Common myeloid progenitor, CD34-positive (primary cell): ENCODE measurements at places on chromosomes 4 and X.

DNA sequence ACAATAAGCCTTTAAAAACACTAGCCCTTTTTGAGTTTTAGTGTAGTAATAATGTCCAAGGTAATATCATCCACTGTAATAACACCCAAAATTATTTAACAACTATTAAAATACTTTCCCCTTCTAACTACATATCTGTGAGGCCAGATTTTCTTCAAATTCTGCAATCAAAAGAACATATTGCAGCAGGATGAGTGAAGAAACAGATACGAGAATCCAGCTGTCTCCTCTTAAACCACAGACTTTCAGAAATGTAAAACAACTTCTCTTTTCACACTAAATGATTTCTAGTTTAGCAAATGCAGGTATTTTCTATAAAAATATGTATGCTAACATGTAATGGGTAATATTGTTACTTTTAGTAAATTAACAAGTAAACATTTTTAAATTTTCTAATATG is 148.9 kb downstream of the PRDM5 start:
- peak; percentile 95 for DNase-seq
- no peak overlapping the region for H3K27ac ChIP-seq
- H3K27me3 ChIP-seq: no peaks in the 10 kb centered on the region
- no peak overlapping the region for H3K4me3 ChIP-seq
- peaks cover 20% of the 10 kb centered on the region for H3K4me1 ChIP-seq

DNA sequence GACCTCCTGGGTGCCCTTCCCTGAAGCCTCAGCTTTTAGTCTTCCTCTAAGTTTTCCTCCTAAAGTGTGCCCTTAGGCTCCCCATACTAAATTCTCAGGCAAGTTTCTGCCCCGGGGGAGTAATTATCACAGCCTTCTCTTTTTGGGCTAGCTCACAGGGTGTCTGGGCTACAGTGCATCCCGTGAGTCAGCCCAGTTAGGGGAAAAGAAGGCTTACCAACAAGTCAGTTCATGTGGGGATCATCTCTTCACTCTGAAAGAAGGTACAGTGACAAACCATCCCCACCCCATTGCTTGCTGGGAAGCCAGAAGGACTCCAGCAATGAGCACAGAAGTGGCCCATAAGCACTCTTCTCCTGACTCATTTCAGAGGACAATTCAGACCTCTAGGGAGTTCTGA is 134.7 kb upstream of the FAM9C start:
- H3K36me3 ChIP-seq: no peaks in the 10 kb centered on the region
- no peaks in the 10 kb centered on the region for H3K27me3 ChIP-seq
- no peak overlapping the region for H3K27ac ChIP-seq
- no peak for DNase-seq

GRCh38 chr4:79913581-79913980 is 159.4 kb downstream of the ANTXR2 start:
- H3K27ac ChIP-seq: no peak overlapping the region
- H3K36me3 ChIP-seq: peaks cover 8% of the 10 kb centered on the region
- H3K4me3 ChIP-seq: no peak overlapping the region
- H3K4me1 ChIP-seq: no peaks in the 10 kb centered on the region

DNA sequence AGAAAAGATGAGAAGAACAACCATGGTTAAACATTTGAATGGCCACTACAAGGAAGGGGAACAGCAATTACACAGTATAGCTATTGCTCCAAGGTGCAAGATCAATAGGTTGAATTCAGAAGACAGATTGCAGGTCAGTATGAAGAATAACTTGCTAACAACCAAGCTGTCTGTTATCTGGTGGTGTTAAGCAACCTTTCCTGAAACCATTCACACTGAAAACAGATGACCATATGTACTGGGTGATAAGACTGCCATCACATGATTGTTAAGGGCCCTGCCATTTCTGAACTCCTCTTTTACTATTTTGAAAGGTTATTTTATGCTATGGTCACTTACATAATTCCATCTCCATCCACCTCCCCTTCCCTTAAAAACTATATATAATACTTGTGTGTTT is 6.8 kb downstream of the GABRA3 start:
- no peak for DNase-seq
- no peaks in the 10 kb centered on the region for H3K27me3 ChIP-seq
- no peak overlapping the region for H3K4me3 ChIP-seq
- H3K36me3 ChIP-seq: no peaks in the 10 kb centered on the region
- no peak overlapping the region for H3K27ac ChIP-seq
- no peaks in the 10 kb centered on the region for H3K4me1 ChIP-seq

DNA sequence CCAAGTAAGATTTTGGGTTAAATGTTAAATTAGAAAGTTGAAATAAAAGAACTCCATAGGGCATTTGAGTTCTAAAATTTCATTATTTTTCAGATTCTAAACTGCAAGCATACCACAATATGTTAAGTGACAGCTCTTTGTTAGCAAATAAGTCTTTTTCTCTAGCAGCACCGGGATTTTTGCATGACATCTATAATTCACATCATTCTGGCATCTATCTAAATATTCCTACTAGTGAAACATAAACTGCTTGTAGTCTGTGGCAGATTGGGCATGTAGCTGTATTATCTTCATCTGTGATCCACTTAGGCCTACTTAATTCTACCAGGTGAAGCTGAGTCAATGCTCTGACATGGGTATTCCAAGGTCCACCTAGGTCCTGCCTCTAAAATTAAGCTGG is 32.1 kb upstream of the KLHL13 start:
- H3K27ac ChIP-seq: no peak overlapping the region
- no peaks in the 10 kb centered on the region for H3K36me3 ChIP-seq
- H3K4me3 ChIP-seq: no peak overlapping the region
- no peaks in the 10 kb centered on the region for H3K27me3 ChIP-seq
- DNase-seq: no peak

DNA sequence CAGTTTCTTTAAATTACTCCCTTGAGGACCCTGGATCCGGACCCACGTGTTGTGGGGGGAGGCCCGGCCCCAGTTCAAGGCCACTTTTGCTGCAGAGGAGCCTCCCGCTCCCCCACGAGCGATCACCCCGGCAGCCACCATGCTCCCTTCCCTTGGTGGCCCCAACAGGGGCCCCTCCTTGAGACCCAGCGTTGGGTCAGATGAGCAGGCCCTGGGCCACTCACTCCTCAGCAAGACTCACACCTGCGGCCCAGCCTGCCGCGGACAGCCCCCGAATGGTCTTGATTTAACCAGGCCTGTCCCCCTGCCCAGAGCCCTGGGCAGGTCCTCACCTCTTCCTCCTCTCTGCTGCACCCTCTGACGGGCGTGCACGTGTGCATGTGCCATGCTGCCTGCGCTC is 4.3 kb downstream of the CPLX1 start:
- peaks cover 4% of the 10 kb centered on the region for H3K27me3 ChIP-seq
- no peak overlapping the region for H3K4me3 ChIP-seq
- DNase-seq: no peak
- H3K36me3 ChIP-seq: no peaks in the 10 kb centered on the region
- H3K4me1 ChIP-seq: no peaks in the 10 kb centered on the region
- no peak overlapping the region for H3K27ac ChIP-seq

- no peak overlapping the region for H3K27ac ChIP-seq
- H3K4me3 ChIP-seq: no peak overlapping the region
- no peak for DNase-seq
- no peaks in the 10 kb centered on the region for H3K4me1 ChIP-seq
Observed at GRCh38 chr4:20042769-20043168, 208.9 kb upstream of the SLIT2 start.

- peaks cover 7% of the 10 kb centered on the region for H3K4me1 ChIP-seq
- H3K27ac ChIP-seq: no peak within 1 kb of the TSS
- no peaks in the 10 kb centered on the region for H3K27me3 ChIP-seq
Observed at GRCh38 chrX:64975989-64976672, at the start of gene ZC4H2. TSS of gene ZC4H2 (minus strand) at chrX:64976450. CDS start at chrX:64976377, 73 bp downstream.

DNA sequence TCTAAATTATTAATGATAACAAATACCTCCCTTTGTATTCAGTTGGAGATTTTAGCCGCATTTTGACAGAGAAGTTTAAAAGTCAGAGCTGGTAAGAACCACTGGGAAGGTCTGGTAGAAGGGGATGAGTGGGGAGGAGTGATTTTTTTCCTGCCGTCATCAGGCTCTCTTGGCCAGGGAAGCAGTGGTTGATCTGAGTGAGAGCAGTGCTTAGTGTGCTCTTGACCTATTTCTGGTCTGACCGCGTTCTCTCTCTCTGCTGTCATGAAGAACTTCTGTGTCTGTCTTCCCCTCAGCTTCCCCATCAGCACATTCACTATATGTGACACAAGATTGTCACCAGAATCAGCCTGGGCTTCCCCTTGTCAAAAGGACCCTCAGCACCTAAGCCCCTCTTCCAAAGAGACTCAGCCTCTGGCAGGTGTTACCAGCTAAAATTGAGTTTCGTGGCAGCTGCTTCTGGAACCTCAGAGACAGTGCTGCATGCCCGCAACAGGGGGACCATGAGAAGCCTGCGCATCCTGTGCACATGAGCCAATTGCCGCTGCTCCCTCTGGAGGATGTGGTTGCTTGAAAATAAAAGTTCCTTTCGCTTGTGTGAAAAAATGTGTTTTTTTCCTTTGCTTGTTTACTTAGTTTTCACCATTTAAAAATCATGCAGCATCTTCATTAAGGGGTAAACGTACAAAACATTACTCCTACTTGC is 268.9 kb downstream of the C4orf33 start:
- no peak for DNase-seq
- H3K27ac ChIP-seq: no peak overlapping the region
- no peaks in the 10 kb centered on the region for H3K27me3 ChIP-seq
- no peak overlapping the region for H3K4me3 ChIP-seq

- H3K27me3 ChIP-seq: peaks cover 8% of the 10 kb centered on the region
- H3K27ac ChIP-seq: no peak overlapping the region
- H3K36me3 ChIP-seq: no peaks in the 10 kb centered on the region
- DNase-seq: no peak
- peaks cover 5% of the 10 kb centered on the region for H3K4me1 ChIP-seq
Observed at GRCh38 chrX:19343085-19343534, 617 bp upstream of the PDHA1 start.

DNA sequence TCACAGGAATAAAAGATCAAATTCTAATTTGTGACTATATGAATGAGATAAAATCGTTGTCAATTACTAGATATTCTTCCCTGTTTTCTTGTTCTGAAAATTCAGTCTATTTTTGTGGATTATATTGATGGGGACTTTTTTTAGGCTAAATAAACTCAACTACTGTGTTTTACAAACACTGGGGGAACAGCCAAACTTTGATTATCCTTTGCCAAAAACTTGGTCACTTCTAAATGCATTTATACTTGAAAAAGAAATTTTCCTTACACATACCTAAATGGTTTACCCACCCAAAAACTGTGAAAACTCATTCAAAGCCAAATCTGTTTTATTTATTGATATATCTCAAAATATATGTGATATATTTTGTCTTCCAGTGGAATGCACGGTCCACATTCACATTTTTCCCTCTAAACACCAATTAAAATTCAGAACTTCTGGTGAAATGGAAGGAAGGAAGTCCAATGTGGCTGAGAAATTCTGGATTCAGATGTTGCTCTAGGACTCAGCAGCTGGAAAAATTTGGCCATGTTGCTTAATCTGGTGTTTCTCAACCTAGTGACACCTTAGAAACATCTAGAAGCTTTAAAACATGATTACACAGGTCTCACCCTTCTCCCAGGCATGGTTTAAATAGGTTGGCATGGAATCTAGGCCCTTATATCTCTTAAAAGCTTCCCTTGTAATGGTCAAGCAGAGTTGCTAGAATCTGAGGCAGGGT is 28.6 kb upstream of the ARHGAP24 start:
- H3K36me3 ChIP-seq: no peaks in the 10 kb centered on the region
- no peak for DNase-seq
- no peak overlapping the region for H3K4me3 ChIP-seq
- H3K27ac ChIP-seq: no peak overlapping the region
- H3K4me1 ChIP-seq: peaks cover 4% of the 10 kb centered on the region

GRCh38 chr4:25759101-25759500 is 103.5 kb downstream of the SLC34A2 start:
- H3K27me3 ChIP-seq: no peaks in the 10 kb centered on the region
- no peak overlapping the region for H3K4me3 ChIP-seq
- H3K27ac ChIP-seq: no peak overlapping the region
- peaks cover 16% of the 10 kb centered on the region for H3K36me3 ChIP-seq
- H3K4me1 ChIP-seq: no peaks in the 10 kb centered on the region

DNA sequence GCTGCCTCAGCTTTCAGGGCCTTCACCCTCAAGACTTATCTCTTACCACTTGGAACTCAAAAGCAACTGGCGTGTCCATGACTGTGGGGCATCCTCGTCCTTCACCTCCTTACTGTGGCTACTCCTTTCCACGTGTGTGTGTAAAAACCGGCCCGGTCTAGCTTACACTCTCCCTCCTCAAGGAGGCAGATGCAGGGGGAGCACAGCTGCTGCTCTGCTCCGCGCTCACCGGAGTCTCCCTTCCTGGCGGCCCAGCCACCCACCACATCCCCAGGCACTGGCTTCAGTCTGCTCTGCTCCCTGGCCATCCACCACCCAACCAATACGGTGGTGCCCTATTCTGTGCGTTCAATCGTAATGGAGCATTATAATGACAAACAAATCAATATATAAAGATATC is 8.3 kb downstream of the RNF212 start:
- DNase-seq: no peak
- no peaks in the 10 kb centered on the region for H3K36me3 ChIP-seq
- no peaks in the 10 kb centered on the region for H3K4me1 ChIP-seq
- H3K27ac ChIP-seq: no peak overlapping the region

GRCh38 chr4:109125084-109125483 is 177.4 kb downstream of the COL25A1 start:
- H3K4me1 ChIP-seq: peaks cover 19% of the 10 kb centered on the region
- peak; percentile 22 for DNase-seq
- no peak overlapping the region for H3K4me3 ChIP-seq
- H3K27ac ChIP-seq: no peak overlapping the region
- H3K36me3 ChIP-seq: no peaks in the 10 kb centered on the region

- H3K4me3 ChIP-seq: no peak overlapping the region
- no peaks in the 10 kb centered on the region for H3K27me3 ChIP-seq
- peaks cover 5% of the 10 kb centered on the region for H3K4me1 ChIP-seq
- no peaks in the 10 kb centered on the region for H3K36me3 ChIP-seq
Observed at GRCh38 chrX:7090641-7091040, 56.9 kb upstream of the STS start.

- H3K36me3 ChIP-seq: peaks cover 9% of the 10 kb centered on the region
- no peaks in the 10 kb centered on the region for H3K27me3 ChIP-seq
- H3K4me1 ChIP-seq: peaks cover 10% of the 10 kb centered on the region
- peak overlapping the region; percentile 98 for H3K27ac ChIP-seq
- H3K4me3 ChIP-seq: peak overlapping the region; percentile 50
- no peak for DNase-seq
Observed at GRCh38 chr4:94208266-94208665, 601 bp downstream of the SMARCAD1 start.

GRCh38 chrX:150625875-150626274 is 57.5 kb downstream of the MTM1 start:
- no peaks in the 10 kb centered on the region for H3K4me1 ChIP-seq
- peaks cover 7% of the 10 kb centered on the region for H3K36me3 ChIP-seq
- H3K4me3 ChIP-seq: no peak overlapping the region

- H3K36me3 ChIP-seq: no peaks in the 10 kb centered on the region
- no peak for DNase-seq
- H3K4me1 ChIP-seq: peaks cover 30% of the 10 kb centered on the region
- no peak overlapping the region for H3K27ac ChIP-seq
Observed at GRCh38 chrX:374596-374995, 12.1 kb downstream of the PPP2R3B start.

DNA sequence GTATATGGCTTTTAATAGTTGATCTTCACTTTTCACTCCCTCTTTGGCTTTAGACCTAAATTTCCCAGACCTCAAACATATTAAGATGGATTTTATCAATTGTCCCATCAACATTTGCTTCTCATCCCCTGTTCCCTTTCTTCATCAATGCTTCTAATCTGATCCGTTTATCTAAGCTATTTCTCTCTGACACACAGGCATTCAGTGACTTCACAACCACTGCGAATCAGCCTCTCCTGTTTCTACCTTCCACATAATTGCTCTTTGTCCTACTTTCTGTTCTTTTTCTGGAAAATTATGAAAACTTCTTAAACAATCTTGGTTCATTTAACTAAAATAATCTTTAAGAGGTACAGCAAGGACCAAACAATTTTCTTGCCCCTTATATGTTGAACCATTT is 115.2 kb downstream of the GLRA3 start:
- H3K36me3 ChIP-seq: no peaks in the 10 kb centered on the region
- H3K27me3 ChIP-seq: peaks cover 2% of the 10 kb centered on the region
- no peak for DNase-seq
- no peaks in the 10 kb centered on the region for H3K4me1 ChIP-seq
